Jurkat, Clone E6-1 (cell line): ENCODE measurements at places on chromosomes 11 and 22.

DNA sequence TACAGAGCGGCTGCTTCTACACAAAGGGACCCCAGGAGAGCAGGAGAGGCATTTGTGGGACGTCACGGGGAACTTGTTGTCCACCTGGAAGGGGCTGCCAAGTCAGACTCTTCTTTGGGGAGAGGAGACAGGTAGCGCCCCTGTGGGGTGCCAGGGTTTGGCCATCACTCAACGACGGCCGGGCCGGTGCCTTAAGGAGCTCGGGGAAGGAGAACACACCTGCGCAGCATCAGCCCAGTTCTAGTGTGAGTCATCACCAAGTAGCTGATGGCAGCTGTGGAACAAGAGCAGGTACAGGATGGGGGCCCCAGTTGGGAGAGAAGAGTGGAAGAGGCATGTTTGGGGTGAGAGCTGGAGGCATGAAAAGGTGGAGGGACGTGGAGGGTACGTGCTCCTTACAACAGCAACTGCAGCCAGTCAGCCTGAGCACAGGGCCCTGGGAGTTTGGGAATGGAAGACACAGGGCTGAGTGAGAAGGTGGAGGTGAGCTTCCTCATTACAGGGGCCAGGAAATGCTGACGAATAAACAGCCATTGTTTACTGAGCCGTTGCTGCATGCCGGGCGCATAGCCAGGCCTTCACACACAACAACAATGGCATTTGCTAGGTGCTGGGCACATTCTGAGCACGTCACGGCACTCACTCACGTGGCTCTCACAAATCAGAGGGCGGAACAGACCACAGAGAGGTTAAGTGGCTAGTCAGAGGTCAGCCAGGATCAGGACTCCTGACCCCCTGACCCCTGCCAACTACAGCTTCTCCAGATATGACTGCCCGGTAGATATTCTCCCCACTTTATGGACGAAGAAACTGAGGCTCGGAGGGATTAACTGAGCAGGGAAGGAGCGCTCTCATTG is 29.1 kb upstream of the TP53I11 start:
- no peak for DNase-seq

DNA sequence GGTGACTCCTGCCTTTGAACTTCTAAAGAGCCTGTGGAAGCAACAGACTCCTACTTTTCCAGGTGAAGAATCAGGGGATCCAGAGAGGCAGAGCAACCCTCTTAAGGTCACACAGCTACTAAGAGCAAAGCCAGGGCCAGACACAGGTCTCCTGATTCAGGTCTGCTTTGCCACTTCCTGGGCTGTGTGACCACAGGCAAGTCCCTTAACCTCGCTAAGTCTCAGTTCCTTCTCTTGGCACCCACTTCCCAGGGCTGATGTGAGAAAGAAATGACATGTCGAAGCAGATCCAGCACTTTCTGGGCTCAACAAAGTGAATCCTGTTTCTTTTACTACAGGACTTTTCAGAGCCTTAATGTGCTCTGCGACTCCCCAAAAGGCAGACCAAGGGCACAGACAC is 30.2 kb downstream of the UQCR10 start:
- peak; percentile 17 for DNase-seq

GRCh38 chr11:59144096-59144495 is 1.4 kb downstream of the FAM111A start:
- DNase-seq: peak; percentile 11

- DNase-seq: no peak
Measured at GRCh38 chr11:117070016-117070415, 28.2 kb downstream of the SIK3 start.

DNA sequence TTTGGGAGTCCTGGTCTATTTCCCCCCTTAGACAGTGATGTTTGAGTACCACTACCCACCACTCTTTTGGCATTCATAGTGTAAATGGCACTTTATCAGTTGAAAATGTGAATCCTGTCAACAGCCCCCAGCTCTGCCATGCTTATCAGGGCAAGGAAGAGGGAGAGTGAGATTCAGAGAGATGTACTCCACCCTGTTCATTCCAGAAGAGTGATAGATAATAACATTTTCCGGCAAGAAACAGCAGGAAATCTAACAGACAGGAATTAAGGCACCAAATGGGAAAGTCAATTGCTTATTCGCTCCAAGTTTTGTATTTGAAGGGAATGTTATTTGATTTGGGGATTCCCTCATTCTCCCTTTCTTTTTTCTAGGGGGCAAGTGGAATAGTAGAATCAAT is 681.9 kb downstream of the NTM start:
- DNase-seq: no peak

GRCh38 chr11:199782-200181 is 6.9 kb downstream of the SCGB1C1 start:
- no peak for DNase-seq

DNA sequence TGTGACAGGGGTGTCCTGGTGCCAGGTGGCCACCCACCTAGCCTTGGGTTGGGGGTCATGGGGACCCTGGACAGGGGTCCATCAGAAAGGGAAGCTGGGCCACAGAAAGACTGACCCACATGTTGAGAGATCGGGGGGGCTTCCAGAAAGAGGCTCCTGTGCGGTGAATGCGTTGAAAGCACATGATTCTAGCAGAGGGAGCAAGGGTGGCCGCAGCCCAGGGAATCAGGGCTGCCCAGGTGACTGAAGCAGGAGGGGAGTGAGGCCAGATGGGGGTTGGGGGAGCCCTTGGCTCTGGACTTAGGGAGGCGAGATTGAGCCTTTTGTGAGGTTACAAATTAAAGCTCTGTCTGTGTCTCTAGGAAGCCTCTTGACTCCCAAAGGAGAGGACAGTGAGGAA is 80.7 kb downstream of the MORC2 start:
- DNase-seq: no peak

DNA sequence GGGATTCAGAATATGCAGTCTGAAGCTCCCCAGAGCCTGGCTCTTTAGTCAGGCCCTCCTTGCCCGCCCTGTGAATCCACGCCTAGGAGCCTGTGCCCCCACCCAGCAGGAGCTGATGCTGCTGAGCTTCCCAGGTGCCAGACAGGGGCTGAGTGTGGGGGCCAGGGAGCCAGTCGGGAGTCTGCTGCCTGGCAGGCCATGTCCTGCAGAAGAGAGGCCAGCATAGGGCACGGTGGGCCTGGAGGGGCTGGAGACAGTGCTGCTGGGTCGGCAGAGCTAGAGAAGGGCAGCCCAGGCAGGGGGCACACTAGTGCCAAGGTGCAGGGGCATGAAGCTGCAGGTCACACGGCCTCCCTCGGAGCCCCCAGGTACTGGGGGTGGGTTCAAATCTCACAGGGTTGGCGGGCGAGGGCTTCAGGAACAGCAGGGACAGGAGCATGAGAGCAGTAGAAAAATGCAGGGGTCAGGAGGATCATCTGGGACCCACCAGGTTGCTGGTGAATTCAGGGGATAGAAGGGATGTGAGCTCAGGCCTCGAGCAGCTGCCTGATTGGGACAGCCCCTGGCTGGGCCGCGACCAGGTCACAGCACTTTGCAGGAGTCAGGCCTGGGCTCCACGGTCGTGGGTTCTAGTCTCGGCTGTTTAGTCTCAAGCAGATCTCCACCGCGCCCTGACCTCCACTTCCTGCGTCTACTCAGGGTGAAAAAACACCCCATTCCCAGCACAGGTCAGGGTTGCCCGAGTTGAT is 4.1 kb upstream of the SEPTIN5 start:
- no peak for DNase-seq

DNA sequence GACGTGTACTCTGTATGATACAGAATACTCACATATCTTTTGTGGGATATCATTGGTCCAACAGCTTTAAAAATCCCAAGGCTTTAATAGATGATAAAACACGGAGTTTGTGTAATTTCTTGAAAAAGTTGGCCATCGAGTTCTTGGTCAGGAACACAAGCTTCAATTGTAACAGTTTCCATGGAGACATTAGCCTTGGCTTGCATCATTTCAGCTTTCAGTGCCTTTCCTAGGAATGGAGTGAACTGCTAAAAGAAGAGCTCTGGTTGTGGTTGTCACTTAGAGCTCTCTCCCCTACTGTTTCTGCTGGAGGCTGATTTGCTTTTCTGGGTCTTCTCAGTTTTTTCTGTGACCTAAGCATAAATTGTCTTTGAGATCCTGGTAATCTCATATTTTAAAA is 14.2 kb downstream of the BMAL1 start:
- no peak for DNase-seq

GRCh38 chr11:120904116-120904515 is 119.8 kb upstream of the TBCEL start:
- DNase-seq: no peak

DNA sequence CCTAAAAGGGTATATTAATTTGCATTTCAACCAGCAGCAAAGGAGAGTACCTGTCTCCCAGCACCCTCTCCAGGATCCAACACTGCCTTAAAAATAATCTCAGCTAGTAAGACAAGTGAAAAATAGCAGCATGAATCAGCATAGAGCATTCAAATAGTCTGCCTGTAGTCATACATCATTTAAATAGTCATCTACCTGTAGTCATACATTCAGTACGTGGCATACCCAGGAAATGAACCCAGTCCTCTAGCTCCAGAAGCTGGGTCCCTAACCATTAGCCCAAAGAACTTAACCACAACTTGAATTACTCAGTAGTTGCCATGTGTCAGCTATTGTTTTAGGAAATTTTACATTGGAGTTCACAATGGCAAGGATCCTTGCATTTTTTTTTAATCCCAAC is 9.3 kb downstream of the TENM4 start:
- no peak for DNase-seq

DNA sequence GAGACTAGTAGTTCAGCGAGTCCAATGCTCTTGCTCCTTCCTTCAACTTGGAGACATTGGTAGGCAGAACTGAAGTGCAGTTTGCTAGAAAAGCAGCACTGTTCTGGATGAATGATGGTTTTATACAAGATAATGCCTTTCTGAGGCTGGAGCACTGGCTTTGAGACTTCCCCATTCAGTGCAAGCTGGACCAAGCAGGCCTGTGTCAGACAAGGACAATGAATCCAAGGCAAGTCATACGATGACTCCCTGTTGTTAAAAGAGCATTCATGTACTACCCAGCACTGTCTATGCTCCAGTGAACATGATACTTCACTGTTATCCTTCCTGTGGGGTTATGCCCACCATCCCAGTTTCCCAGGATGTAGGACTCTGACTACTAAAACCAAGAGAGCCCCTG is 242.3 kb upstream of the RAG2 start:
- DNase-seq: no peak

GRCh38 chr11:60872961-60873524 is 5.7 kb downstream of the ZP1 start:
- peak; percentile 63 for DNase-seq

- no peak for DNase-seq
Measured at GRCh38 chr11:36432093-36432469, 78.0 kb downstream of the TRAF6 start.

GRCh38 chr11:120086651-120087050 is 51.3 kb downstream of the TRIM29 start:
- no peak for DNase-seq

GRCh38 chr11:31895926-31896325 is 84.8 kb upstream of the PAX6 start:
- no peak for DNase-seq

DNA sequence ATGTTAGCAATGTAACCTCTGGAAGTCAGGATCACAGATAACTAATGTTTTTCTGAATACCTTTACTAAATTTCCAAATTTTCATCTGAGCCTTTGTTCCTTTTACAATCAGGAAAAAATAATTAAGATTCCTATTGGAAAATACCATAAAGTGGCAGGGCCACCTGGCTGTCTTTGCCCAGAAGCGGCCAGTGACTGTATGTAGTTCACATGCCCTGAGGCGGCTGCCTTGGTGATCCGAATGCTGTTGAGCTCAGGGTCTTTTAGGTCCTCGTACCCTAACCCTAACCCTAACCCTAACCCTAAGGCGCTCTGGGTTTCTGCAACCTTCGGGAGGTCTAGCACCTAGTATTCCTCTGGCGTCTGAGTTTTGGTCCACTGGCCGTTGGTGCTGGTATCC is 8.5 kb upstream of the ARFGAP3 start:
- no peak for DNase-seq

DNA sequence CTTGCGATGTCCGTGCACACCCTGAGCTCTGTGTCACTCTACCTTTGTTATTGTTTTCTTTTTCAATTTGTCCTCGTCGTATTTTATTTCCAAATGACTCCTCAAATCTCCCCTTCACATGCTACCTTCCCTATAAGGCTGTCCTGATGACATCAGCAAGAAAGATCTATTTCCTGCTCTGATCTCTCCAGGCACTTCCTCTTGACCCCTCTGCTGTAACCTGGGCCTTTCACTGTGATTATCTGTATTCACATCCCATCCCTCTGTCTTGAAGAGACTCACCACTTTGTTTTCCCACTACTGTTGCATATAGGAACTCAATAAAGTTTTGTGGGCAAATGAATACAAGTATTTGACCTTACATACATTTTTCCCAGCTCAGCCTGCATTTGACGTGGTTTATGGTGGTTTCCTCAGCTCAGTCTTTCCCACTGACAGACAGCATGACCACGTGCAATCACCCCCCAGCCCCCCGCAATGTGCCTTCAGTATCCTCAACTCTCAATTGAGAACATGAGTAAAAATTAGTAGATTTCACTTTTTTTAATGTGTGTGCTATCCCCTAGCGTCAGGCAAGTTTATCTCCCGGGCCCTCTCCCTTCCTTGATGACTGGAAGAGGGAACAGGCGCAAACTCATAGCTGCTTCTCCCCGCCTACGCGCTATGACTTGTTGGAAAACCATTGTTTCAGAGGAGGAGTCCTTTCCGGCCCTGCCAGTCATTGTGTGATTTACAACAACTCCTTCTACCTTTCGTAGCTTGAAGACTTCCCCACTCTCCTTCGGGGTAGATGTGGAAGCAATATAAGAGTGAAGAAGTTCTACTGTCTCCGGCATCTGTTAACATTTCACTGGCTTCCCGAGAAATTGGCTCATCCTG is 498.5 kb downstream of the NTM start:
- DNase-seq: no peak

DNA sequence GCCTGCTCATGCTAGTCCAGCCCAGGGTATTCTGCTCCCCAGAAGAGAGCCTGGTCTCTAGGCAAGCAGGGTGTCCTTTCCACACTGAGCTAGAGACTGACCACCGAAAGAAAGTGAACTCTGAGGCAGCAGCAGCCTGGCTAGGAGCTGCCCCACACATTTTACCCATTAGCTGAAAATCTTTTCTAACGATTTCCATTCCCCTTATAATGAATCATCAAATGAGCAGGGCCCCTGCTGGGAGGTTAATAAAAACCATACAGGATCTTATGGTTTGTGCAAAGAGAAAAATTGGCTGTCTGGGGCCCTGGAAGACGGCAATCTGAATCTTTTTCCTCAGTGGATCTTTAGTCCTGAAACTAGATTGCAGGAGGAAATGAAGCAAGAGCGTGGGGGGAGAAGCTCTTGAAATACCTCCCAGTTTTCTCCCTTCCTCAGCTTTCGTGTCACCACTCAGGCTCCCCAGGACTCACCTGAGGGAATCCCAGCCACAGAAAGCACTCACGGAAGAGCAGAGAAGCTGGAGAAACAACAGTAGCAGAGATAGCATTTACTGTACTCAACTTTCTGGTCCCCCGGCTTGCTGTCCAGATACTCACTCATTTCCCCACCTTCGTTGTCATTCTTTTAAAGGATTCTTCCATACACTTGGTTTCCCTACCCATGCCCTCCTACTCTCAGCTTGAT is 74.7 kb upstream of the CD44 start:
- DNase-seq: no peak

DNA sequence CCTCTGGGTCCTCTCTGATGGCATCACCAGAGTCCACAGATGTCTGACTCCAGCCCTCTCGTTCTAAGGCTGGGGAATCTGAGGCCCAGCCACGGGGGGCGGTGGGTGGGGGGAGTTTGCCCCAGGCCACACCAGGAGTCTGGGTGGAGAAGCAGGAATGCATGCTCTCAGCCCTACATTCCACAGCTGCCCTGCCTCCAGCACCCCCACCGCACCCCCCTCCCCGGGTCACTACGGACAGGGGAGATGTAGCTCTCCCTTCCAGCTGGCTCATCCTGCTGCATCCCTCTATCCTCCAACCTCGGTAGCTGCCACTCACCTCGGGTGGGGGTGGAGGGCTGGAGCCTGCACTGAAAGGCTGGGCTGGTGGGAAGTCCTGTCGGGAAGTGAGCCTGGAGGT is 2.3 kb upstream of the PVALB start:
- DNase-seq: no peak
